ENCODE measurements at places on chromosomes 7 and 10.

DNA sequence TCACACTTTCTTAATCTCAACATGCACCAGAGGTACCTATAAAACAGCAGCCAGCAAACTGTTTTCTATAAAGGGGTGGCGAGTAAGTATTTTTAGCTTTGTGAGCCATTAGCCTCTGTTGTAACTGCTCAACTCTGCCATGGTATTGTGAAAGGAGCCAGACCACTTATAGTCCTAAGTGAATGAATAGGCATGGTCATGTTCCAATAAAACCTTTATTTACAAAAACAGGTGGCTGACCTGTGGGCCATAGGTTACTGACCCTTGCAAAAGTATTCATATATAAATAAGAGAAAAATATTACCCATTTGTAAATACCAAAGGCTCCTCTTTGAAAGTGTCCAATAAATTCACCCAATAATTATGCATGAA lies 50.3 kb downstream of the ICA1 start:
- DNase-seq: no peak

GRCh38 chr7:114922652-114923402 lies 933 bp downstream of the MDFIC start:
- DNase-seq: peak; percentile 49

DNA sequence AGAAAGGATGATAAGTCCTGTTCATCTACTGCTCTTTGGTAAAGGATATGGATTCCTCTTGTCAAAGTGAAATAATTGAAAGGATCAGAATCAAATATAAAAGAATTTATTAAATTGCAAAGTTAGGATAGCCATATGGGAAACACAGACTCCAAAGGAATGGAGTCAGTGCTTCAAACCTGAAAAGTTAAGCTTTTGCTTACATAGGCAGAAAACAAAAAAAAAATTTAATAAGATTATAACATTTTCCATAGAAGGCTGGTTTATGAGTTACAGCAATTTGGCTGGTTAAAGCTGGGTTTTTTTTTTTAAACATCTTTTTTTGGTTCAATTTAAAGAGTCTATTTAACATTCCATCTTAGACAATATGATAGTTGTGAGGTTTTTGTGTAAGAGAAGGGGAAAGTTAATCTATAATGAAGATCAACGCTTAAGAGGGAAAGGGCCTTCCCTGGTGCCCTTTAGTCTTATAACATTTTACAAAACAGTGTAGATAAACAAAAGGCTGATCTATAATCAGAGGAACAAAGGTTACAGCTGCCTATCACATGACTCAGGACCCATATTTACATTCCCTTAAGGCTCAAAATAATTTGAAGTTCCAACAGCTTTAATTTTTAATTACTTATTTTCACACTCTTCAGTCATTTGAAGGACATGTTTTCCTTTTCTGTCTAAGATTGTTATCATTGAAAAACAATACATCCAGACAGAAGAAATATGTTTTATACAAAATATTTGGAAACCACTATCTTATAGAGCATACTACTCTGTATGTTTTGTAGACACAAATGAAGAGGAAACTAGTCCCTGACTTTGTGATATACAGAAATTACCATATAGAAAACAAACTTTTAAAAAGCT lies 234.3 kb upstream of the MBL2 start:
- no peak for DNase-seq

DNA sequence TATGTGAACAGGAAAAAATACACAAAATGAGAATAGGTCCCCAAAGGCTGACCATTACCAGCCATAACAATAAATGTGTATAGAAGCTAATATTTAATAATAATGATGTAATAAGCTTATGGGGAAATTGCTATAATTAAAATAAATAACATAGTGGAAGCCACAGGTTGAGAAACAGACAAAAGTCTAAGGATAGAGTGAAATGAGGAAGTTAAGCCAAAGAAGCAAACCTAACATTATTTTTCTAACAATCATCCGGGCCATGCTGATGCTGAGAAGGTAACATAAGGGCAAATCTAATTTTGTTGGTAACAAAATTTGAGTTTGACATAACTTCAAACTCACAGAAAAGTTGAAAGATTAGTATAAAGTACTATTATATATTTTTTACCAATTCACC lies 115.9 kb downstream of the MICU1 start:
- DNase-seq: no peak

GRCh38 chr10:63539377-63539776 lies 18.2 kb downstream of the REEP3 start:
- no peak for DNase-seq

- no peak for DNase-seq
These were observed 64.5 kb upstream of the CACNA2D1 start for GRCh38 chr7:82507976-82508677.

DNA sequence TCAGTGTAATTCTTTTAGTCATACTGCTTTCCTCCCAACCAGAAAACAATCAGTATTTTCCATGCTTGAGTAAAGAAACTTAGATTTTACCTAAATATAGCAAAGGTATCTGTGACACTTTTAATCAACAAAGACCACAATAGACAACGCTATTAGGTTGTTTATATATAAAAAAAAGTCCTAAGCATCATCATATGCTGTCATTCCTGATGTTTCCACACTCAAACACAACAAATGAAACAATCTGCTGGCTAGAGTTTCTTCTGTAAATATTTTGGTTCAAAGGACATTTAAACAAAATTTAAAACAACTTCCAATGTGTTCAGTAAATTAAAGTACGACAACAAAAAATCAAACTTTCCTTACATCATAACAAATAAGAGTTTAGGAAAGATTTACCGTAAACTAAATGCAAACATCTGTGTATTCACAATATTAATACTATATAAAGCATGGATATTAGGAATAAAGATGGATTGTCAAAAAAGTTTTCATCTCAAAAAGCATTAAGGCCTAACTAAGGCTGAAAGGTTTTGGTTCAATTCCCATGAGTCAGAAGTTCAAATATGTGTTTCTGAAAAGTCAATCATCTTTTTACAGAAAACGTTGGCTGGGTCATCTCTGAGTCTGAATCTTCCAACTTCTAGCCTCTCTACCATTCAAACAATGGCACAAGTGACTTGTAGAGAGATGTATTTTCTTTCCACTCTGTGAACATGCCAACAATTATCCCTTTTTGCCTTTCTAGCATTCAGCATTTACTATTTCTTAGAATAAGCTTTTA lies 157.1 kb downstream of the CRPPA start:
- DNase-seq: no peak

DNA sequence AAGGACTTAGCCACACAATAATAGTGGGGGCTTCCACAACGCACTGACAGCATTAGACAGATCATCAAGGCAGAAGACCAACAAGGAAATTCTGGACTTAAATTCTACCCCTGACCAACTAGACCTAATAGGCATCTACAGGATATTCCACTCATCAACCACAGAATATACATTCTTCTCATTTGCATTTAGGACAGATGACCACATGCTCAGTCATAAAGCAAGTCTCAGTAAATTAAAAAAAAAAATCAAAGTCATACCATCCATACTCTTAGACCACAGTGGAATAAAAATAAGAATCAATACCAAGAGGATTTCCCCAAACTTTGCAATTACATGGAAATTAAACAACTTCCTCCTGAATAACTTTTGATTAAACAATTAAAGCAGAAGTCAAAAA lies 155.9 kb downstream of the CDK14 start:
- DNase-seq: no peak

DNA sequence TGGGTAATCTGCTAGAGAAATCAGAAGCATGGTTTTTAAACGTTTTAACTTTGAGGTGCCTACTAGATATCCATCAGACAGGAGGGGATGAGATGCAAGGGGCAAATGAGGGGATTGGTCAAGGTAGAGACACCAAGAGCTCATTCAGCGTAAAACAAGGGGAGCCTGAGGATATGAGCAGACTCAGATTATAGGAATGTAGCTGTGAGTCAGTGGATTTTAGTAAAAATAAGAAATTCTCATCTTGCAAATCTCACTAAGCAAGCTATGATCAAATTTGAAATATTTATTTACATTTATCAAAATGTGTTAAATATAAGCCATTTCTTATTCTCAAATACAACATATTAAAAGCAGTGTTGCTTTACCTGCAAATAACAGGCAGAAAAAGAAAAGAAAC lies 21.4 kb upstream of the TFEC start:
- DNase-seq: no peak

GRCh38 chr10:30357075-30357801 lies 8.2 kb upstream of the MTPAP start:
- DNase-seq: no peak

GRCh38 chr10:61701706-61702105 lies 39.0 kb downstream of the CABCOCO1 start:
- DNase-seq: no peak

DNA sequence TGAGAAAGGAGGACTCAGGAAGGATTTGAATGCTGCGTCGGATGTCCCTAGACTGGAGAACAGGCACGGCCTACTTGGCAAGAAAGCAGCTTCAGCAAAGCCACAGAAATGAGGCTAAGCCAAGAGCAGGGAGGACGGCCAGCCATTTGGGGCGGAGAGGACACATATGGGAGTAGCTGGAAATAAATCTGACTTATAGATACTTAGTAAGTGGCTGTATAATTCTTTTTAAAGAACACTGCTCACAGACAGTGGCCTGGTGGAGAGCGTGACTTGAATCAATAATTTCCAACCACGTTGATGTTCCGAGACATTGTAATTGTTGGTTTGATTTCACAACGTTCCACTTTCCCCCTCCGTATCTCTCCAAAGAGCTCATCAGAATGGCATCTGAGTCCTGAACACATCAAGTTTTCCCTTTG lies 67.7 kb upstream of the JCAD start:
- DNase-seq: no peak

Data from MG63 (cell line).